A673 (cell line): ENCODE measurements at places on chromosomes 5 and 9.

- DNase-seq: no peak
Observed at GRCh38 chr9:37921168-37921510, 17.2 kb upstream of the SLC25A51 start.

DNA sequence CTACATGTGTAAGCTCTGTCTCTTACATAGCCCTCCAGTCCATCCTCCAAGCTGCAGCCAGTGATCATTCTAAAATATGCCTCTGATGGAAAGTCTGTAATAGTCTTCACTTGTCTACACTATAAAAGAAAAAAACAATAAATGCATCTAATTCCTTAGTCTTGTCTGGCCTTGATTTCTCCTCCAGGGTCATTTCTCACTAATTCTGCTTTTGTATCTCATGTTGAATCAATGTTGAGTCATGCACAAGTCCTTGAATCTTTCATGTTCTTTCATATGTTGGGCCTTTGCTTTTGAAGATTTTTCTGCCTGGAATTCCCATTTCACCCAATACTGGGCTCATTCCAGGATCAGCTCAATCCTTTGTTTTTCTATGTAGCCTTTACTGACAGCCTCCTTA lies 121.1 kb upstream of the TRIM32 start:
- DNase-seq: no peak

- no peak for DNase-seq
Observed at GRCh38 chr5:36584009-36584875, 22.2 kb upstream of the SLC1A3 start.

DNA sequence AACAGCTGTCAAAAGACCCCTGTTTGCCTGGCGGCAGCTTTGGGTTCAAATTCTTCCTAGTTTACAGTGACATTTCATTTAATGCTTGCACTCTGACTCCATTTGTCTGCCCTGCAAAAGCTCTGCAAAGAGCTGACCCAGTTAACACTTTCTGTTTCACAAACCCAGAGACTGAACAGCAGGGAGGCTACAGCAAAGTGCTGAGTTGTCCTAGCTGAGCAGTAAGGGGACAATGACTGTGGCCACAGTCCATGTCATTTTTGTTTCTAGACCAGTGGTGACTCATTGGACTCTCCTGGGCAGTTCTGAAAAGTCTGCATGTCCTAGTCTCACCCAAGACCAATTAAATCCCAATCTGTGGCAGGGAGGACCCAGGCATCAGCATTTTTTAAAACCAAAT lies 994.8 kb upstream of the WWC1 start:
- DNase-seq: no peak

DNA sequence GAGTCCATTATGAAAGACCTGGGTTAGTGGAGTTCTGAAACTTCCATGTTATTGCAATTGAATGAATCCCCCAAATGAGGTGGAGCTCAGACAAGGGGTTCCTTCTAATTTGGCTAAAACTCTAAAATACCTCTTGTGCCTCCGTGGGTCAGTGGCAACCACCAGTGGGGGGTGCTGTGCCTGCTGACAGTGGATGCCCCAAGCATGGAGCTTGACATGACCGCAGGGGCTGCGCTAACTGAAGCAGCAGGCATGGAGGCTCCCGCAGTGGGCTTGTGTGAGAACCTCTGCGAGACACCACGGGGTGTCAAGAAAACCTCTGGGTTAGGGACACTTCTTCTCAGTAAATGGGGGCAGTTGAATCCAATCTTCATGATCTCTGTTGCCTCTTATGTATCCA lies 200.5 kb downstream of the DRD1 start:
- no peak for DNase-seq

GRCh38 chr9:80410106-80410505 lies 838.3 kb downstream of the TLE4 start:
- DNase-seq: peak; percentile 64

GRCh38 chr9:80707120-80707519 lies 982.2 kb downstream of the TLE1 start:
- no peak for DNase-seq

DNA sequence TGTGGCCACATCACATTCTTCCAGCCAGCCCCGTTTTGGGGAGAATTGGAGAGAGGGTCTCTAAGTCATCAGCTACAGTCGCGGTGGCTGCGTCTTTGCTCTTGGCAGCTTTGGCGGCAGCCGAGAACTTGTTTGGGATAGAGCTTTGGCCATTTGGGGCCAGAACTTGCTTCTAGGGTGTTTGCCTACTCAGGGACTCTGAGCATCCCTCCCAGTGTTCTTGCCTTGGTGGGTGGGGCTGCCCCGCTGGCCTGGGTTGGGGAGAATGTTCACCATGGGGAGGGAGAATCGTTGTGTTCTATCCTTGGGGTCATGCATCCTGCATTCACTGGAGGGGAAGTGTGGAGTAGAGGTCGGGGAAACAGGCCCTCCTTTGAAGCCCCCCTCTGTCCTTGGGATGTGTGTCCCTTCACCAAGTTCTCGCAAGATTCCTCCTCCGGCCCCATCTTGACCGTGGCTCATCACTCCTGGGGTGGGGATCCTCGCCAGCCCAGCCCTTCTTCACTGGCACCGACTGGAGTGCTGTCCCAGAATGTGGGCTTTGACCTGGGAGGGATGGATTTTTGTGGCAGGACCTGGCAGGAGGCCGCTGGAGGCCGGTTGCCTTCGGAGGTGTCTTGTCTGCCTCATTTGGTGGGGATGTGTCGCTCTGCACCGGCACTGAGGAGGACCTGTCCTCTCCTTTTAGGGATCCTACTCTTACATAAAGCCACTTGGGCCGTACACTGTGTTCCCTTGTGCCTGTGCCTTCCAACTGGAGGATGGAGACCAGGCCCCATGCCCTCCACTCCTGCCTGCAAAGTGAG lies 3.5 kb downstream of the PHF2 start:
- no peak for DNase-seq

DNA sequence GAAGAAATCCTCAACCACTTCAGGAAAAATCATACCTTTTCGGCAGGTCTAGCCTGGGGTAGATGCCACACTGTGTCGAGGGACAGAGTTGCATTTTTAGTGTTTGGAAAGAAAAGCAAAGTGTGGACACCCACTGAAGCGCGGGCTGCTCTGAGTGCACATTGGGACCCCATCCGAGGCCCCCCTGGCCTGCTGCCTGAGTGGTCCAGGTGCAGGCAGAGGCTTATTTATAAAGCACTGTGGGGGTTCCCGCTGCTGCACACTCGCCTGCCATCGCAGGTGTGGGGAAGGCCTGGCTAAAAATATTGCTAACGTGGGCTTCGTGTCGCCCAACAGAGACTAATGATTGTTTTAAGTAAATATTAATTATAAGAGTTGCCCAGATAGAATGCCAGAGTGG lies 119.4 kb downstream of the CRB2 start:
- no peak for DNase-seq

- no peak for DNase-seq
Observed at GRCh38 chr5:171447226-171447625, 27.8 kb downstream of the FGF18 start.

GRCh38 chr9:98924946-98925820 lies 18.5 kb upstream of the COL15A1 start:
- no peak for DNase-seq

GRCh38 chr5:123936548-123936947 lies 424.6 kb downstream of the CSNK1G3 start:
- no peak for DNase-seq

DNA sequence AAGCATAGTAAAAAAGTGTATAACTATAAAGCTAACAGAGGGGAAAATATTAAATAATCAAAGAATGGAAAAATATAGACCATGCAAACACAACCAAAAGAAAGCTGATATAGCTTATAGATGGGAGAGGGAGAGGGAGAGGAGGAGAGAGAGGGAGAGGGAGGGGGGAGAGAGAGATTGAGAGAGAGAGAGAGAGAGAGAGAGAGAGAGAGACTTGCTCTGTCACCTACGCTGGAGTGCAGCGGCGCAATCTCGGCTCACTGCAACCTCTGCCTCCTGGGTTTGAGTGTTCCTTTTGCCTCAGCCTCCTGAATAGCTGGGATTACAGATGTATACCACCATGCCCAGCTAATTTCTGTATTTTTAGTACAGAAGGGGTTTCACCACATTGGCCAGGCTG lies 110.6 kb downstream of the RAPGEF6 start:
- DNase-seq: no peak

DNA sequence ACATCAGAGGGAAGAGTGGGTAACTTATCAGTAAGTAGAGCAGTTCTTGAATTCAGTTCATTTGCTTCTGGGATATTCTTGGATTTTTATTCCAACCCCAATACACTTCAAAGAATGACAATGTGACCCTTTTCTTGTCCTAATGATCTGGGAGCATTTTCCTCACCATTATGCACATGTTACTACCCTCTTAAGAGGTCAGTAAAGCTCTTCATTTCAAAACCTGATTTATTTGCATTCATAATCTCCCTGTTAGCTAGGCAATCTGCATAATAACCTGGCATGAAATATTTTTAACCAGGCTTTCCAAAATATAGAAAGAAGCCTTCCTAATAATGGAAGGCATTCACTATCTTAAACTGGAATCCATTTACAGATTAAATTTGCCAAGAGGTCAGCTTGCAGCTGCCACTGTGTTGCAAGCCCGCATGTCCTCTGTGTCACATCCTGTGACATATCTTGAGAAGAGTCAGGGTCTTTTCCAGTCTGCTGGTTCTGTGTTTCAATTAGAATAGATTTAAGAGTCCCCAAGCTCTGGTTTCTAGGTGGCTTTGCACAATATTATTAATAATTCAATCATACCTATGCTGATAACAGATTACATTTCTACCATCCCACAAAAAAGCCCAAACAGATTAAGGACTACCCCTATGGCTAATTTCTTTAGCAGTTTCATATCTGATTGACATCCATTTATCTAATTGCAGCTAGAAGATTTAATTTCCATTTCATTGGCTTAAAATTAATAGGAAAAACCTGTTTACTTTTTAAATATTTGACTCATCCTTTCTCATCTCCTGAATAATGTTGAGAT lies 30.9 kb upstream of the PPP2R2B start:
- DNase-seq: no peak

DNA sequence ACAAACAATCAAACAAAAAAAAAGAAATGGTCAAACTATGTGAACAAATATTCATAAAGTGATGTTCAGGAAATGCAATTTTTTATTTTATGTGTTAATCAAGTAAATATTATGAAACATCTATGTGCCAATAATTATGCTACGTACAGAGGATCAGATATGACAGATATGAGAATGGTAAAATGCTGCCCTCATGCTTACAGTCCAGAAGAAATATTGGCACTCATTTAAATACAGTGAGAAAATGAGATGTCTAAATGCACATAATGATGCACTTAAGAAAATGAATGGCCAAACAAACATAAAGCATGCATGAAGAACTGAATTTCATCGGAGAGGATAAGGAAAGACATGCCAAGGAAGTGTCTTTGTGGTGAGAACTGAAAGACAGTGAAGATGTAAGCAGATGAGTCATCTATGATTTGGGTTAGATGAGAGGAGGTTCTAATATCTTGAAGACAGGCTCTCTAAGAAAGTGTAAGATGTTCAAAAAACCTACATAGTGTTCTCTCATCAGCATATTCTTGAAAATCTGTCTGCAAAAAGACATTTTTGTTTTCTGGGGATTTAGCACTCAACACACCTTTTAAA lies 1231.1 kb upstream of the ACO1 start:
- no peak for DNase-seq

DNA sequence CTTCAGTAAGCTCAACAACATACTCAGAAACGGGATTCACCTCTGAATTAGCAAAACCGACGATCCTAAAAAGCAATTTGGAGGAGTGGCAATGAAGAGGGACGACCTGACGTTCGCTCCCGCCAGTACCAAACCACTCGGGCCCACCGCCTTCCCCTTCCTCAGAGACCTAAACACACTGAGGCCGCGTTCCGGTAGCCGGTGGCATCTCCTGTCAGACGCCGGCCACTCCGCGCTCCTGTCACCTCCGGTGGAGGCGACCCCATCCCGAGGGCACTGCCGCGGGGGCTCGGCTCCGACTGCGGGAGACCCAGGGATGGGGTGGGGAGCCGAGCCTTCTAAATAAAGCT lies 617 bp downstream of the PPP6C start:
- DNase-seq: peak; percentile 22

- no peak for DNase-seq
Observed at GRCh38 chr5:33465120-33465519, 24.4 kb downstream of the TARS1 start.

GRCh38 chr9:136603216-136603615 lies 57.4 kb upstream of the NOTCH1 start:
- DNase-seq: no peak

DNA sequence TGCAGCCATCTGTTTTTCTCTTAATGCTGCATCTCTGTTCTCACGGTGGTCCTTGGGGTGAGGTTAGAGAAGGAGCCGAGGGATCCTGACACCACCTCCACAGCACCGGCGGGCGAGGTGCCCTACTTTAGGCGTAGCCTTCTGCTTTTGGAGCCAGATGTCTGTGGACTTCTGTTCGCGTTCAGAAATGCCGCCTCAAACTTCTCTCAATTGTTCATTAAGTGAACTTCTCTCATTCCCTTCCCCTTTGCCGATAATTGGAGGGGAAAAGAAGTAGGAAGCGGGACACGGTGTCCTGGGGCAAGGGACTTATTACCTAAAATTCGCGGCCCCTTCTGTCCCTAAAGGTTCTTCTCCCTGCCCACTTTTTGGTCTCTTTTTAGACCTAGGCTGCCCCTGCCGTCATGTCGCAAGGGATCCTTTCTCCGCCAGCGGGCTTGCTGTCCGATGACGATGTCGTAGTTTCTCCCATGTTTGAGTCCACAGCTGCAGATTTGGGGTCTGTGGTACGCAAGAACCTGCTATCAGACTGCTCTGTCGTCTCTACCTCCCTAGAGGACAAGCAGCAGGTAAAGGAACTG lies 455 bp downstream of the KIF20A start:
- DNase-seq: peak; percentile 28

GRCh38 chr5:160835376-160835775 lies 16.6 kb downstream of the ATP10B start:
- DNase-seq: no peak
